ENCODE measurements at places on chromosomes 2 and 18.

DNA sequence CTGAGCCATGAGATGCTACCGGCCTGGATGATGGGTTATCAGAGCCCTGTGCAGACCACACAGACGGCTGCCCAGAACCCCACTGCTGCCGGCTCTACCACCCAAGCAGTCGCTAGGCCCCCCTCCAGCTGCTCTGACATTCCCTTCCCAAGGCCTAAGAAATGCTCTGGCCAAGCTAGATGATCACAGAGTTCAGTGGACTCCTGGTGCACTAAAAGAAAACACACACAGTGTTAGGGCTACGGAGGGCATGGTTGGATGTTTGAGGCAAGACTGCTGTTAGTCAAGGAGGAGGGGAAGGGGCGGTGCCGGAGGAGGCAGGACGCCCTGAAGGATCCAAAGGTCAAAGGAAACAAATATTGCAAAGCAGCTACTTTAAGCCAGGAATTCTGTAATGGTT is 174.5 kb downstream of the MYCN start:
- no peak for DNase-seq

DNA sequence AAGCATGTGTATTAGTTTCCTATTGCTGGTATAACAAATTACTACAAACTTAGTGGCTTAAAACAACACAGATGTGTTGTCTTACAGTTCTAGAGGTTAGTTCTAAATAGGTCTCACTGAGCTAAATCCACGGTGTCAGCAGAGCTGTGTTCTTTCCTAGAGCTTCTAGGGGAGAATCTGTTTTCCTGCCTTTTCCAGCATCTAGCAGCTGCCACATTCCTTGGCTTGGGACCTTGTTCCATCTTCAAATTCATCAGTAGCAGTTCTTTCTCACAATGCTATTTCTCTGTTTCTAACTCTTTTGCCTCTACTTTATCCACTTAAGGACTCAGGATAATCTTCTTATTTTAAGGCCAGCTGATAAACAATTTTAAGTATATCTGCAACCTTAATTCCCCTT is 32.2 kb upstream of the CREB1 start:
- no peak for DNase-seq

DNA sequence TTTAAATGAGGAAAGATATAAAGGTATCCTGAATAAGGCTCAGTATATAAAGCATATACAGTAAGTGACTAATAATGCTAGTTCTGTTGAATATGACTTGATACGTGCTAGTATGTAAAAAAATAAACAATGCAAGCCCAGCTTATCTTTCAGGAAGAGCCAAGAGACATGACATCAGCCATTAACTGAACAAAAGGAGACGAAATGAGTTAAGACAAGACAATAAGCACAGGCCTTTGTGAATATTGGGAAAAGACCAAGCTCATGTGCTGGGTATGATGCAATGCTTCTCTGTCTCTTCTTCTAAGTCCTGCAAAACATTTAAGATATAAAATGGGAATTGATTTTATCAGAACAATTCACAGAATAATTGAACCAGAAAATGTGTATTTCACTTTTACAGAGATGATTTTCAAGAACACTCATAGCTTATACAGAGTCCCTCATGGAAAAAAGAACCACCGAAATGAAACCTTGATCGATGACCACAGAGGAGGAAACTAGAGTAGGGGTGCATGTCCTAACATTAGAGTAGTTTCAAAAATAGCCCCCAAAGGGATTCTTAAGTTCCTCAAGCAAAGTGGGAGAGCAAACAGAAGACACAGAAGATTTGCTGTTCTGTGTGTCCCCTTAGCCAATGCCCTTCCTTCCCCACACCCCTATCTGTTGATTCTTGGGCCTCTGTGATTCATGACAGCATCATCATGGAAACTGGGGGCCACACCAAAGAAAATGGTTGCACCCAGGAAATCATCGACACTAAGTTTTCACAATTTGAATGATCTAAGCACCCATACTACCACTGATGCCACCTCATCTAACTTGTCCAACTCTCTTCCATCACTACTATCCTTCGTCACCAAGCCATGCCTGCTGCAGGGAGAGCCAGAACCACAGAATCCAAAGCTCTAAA is 68.0 kb upstream of the CRIM1 start:
- DNase-seq, result no peak

DNA sequence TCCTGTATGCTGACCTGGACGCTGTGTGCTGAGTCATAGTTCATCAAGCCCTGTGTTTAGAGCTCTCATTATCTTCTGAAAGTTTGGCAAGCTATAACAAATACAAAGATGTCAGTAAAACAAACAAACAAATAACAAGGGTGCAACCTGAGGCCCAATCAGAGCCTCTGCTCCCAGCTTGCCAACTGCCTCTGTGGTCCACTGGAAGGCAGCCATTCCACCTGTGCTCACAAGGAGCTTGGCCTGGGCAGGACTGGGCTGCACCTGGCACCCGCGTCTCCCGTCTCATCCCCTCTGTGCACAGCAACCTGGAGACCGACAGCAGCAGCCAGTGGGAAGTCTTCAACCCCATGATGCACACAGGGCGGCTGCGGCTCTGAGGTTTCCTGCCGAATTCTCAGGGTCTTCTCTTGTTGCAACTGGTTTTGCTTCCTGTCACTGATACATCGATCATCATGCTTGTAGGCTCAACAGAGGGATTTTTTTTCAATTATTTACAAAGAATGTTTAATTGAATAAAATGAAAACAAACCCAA is 97.8 kb downstream of the TMEM18 start:
- peak; percentile 12 for DNase-seq

DNA sequence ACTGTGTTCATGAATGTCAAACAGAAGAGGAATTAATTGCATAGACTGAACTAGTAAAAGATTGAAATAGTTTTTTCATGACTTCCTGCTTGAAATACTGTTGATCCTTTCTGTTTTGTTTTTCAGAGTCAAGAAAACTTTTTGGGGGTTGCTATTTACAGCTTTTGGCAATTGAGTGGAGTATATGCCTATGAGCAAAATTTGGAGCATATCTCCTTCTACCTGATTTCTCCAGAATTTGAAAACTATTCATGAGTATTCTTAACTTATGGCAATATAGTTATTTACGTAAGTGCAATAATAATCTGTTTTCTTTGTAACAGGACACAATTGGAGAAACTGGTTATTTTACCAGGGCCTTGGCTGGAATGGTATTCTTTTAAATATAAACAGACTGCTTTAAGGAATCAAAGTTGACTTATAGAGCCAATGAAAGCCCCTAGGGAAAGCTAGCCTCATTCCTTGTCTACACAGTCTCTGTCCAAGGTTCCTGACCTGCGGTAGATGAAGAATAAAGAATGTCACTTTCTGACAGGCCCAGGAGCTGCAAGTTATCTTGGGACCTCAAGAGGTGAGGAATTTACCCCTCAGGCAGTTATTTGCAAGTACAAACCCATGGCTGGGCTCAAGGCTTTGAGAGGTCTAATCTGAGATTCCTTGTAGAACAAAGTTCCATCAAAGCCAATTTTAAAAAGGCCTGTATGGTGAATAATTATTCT is 193.5 kb upstream of the NDUFV2 start:
- DNase-seq, result no peak

DNA sequence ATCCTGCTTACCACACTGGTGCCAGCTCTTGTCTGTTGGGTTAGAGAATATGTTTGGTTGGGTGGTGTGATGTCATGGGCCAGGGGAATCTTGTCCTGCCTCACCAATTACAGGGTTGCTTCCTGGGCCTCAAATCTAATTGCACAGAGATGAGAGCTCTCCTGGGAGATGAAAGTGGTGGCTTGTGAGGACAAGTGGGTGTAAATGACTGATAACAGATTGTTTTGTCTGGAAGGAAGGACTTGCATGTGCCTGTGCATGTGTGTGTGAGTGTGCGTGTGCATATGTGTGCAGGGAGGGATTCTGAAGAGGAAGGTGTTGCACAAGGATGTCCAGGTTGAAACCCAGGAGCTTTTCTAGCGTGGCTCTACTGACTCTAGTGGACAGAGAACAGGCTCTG is 271.9 kb downstream of the LOXHD1 start:
- no peak for DNase-seq

GRCh38 chr2:49788300-49788699 is 634.0 kb upstream of the FSHR start:
- no peak for DNase-seq

DNA sequence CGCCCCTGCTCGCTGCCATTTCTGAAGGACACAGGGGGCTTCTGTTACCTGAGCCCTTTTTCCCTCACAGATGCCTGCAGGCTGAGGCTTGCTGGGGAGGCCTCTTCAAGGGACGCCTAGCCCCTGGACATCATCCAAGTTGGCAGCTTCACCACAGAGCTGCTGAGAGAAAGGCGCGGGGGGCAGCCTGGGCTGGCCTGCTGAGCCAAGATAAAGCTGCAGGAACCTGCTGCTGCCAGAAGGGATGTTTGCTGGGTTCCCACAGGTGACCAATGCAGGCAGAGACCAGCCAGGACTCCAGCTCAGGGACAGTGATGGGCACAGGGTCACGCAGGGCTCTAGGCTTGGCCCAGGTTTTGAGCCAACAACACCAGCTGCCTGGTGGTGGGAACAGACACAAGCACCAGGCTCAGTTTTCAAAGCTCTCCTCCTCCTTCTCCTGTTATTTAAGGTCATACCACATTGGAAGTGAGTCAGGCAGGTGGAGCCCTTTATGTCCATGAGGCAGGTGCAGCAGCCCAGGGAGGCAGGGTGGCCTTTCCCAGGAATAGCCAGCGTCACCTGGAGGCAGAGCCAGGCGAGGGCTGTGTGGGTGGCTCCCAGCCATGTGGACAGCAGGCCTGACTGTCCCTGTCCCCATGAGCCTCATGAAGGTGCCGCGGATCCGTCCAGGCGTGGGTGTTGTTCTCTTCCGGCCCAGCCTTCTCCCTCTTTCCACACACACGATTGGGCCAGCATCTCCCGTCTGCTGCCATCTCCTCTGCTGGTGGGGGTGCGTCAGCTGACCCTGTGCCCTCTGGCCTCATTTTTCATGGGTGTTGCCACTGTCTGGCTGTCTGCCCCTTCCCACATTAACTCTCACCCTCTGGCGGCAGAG is 515.5 kb upstream of the MYT1L start:
- peak; percentile 93 for DNase-seq

DNA sequence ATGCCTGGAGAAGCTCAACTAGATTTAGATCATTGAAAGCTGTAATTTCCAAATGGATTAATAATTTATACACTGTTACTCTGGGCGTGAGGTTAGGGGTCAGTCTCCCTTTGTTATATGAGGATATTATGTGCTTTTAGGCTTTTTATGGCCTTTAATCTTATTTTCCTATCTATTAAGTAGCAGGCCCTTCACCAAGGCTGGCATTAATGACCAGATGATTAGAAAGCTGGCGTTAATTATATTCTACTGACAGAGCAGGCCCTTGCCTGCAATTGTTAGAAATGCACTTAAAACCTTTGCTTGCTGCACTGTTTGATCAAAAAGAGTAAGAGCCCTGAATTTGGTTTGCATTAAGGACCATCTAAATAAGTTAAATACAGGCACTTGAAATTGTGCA is 75.3 kb downstream of the EPAS1 start:
- no peak for DNase-seq

GRCh38 chr2:171365232-171365631 is 68.6 kb downstream of the METTL8 start:
- DNase-seq, result no peak

DNA sequence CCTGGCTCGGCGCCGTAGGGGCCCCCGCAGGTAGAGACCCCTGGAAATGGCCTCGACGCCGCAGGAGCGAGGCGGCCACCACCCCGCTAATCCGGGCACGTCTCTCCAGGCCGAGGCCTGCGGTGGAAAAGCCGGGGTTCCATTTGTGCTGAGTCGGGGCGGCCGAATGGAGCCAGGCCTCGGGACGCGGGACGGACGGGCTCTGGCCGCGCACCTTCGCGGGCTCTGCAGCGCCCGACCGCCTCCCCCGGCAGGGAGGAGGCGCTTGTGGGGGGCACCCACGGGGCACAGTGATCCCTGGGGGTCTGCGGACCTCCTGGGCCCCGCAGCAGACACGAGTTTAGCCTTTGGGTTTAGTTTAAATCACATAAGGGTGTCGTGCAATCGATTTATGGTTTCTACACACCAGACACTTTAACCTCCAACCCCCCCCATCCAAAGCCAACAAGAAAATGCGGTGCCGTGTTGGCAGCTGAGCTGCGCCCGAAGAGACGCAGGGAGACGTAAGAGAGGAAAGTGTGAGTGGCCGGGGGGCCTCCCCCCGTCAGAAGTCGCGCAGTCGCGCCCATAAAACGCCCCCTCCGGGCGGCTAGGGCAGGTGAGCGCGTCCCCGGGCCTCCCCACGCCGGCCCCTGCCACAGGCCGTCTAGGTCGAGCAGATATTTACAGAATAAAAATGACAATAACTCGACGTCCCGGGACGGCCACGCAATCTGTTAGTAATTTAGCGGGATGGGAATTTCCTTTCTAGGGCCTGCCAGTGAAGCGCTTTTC is 1.0 kb upstream of the NFATC1 start:
- DNase-seq, result peak; percentile 34

GRCh38 chr18:36808681-36809080 is 20.1 kb downstream of the TPGS2 start:
- DNase-seq, result no peak

GRCh38 chr18:12079491-12080237 is 14.0 kb upstream of the ANKRD62 start:
- DNase-seq, result no peak

- DNase-seq, result no peak
These were observed 15.2 kb downstream of the EN1 start for GRCh38 chr2:118832071-118832790.

- no peak for DNase-seq
These were observed 48.7 kb downstream of the C1QL2 start for GRCh38 chr2:119109866-119110265.

DNA sequence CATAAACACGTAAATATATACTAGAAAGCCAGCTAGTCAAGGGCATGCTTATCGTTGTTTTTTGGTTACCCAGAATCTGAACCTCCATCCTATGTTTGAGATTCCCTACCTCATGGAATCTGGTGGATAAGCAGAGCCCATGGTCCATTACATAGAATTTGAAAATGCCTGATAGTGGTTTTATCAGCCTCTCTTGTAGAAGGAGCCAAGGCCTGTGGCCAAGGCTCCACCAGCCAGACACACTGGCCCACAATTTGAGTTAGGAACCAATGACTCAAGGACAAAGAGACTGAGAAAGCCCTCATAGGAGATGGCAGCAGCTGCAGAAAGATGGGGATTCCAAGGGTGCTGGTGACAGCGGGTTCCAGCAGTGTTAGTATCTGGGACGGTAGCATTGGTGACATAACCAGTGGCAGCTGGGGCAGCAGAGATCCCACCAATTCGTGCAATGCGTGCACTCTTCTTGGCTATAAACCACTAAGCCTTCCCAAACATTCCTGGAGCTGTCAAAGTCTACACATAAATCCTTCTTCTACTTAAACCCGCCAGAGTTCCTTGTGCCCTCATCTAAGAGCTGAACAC is 51.2 kb upstream of the RMDN2 start:
- no peak for DNase-seq

DNA sequence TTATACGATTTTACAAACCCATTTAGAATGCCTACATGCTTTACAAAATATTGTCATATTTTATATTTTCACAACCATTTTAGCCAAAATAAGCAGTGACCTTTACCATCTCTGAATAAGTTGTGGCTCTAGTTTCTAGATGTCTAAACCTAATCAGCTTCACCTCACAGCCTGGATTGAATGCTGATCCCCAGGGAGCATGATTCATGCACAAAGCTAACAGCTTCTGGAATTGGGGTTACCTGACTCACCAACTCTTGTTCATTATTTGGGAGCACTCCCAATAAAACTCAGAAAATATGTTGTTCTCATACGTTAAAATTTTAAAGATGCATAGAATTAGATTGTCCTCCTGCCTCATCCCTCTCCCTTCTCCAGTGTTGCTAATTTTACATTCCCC is 611.7 kb upstream of the NETO1 start:
- no peak for DNase-seq

All from NCI-H774 (cell line).